ENCODE measurements at places on chromosomes 6 and 20.

DNA sequence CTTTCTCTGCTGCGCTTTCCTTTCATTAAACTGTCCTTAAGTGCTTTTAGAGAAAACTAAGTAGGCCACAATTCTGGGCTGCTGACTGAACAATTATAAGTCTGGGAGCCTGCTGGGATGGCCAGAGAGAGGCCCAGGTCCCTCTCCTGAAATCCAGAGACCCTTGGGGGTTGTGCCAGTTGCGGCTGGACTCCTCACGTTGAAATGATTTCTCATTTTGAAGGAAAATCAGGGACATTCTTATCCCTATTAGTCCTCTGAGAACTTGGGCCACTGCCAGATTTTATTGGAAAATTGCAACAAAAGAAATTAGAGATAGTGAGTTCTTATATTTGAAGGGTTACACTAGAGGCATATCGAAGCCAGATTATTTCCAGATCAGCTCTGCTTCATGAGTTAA is 145.1 kb downstream of the CLIC5 start:
- DNase-seq, result peak; percentile 23

DNA sequence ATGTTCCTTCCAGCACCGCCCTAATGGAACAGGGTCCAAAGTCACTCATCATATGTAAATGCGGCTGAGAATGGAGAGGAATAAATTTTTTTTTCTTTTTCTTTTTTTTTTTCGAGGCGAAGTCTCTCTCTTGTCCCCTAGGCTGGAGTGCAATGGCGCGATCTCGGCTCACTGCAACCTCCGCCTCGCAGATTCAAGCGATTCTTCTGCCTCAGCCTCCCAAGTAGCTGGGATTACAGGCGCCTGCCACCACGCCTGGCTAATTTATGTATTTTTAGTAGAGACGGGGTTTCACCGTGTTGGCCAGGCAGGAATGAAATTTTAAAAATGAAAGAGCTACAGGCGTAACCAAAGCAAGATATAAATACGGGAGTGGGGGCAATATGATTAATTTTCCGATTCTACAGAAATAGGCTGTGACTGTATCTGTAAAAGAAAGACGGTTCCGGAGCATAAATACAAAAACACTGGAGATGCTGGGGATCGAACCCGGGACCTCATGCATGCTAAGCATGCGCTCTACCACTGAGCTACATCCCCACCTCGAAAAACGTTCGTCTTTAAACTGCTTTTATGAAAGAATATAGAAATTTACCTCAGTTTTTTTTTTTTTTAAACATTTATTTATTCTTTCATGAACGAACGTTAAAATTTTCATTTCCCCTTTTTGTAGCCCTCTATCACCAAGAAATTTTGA is 132.2 kb downstream of the GPX5 start:
- peak; percentile 68 for DNase-seq

GRCh38 chr6:44067173-44068139 is 59.8 kb downstream of the MRPL14 start:
- DNase-seq, result peak; percentile 57

GRCh38 chr20:50758469-50758868 is 27.1 kb downstream of the PARD6B start:
- peak; percentile 42 for DNase-seq

DNA sequence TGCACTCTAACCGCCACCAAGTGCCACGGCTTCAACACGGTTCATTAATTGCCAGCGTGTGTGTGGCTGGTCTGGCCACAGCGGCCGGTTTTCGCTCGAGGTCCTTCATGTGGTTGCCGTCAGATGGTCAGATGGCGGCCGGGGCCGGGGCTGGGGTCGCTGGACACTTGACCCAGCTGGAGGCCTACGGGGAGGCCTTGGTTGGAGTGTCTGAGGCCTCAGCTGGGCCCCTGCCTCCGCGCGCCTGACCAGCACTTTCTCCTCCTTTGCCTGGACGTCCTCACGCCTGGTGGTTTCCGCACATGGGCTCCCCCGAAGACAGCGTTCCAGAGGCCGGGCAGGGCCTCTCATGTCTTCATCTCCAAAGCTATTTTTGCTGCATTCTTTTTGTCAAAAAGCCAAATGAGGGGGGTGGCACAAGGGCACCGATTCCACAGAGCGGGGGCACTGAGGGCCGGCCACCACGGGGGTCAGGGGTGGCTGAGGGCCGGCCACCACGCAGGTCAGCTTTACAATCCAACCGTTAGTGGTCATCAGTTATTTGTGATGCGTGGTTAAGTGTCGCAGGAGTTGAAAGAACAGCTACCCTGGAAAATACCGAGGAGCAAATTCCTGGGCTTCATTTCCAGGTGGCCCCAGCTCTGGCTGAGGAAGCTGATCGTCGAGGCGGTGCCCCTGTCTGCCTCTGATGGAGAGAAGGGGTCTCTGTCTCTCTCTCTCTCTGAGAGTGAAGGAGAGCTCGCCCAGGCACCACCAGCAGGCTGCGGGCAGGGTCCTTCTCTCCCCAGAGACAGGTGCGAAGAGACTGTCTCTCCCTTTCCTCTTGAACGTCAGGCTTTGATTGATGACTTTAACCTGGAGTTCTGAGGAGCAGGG is 50.5 kb upstream of the FRMD1 start:
- DNase-seq, result no peak

- peak; percentile 1 for DNase-seq
These were observed at the start of gene BMP7 for GRCh38 chr20:57266291-57267157. Gene BMP7, minus strand, starts transcription at chr20:57266641. Its CDS starts 519 bp downstream, at chr20:57266122.

- DNase-seq, result peak; percentile 66
These were observed 41.9 kb downstream of the ELOVL5 start for GRCh38 chr6:53306819-53307347.

DNA sequence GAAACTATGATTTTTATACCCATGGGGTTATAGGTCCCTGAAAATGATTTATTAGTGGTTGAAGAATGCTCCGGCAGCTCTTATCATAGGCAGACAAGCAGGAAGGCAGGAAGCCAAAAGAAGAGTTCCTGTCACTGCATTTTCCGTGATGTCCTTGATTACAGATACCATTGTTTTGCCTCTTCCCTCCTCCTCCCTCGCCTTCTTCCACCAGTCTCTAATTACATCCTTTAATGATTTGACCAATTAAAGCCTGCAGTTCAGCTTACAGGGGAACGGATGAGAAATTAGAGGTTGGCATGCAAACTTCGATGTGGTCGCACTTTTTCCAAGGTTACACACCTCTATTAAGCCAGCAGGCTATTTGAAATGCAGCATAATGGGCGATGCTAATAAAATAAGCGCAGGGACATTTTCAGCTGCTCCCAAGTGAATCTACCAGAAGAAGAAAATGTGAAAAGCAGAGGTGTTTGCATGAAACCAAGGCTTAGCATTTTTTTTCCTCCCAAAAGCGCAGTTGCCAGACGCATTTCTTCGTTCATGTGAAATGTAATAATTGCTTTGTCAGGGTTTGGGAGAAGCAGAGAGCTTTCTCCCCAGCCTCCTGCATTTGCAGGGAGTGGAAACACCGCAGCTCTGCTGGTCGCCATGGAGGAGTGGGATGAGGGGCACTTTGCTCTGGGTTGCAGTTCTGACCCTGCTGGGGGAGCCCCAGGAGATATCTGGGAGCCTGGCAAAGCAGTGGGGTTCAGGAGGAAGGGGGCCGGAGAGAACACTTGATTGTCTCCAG is 6.0 kb downstream of the NOX3 start:
- no peak for DNase-seq

DNA sequence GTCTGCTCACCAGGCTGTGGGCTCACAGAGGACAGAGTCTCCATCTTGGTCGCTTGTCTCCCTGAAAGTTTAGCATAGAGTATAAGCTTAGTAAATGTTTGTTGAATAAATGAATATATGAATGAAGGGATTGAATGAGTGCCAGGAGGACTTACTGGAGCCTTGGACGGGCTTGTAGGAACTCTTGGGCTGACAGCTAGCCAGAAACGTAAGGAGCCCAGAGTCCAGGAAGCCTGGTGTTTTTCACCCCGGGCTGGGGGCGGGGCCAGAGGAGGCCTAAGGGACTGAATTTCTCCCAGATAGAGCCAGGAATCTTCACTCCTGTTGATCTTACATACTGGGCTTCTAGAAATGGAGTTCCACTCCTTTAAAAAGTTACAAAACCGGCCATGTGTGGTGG is 68.5 kb upstream of the SRSF6 start:
- peak; percentile 58 for DNase-seq

DNA sequence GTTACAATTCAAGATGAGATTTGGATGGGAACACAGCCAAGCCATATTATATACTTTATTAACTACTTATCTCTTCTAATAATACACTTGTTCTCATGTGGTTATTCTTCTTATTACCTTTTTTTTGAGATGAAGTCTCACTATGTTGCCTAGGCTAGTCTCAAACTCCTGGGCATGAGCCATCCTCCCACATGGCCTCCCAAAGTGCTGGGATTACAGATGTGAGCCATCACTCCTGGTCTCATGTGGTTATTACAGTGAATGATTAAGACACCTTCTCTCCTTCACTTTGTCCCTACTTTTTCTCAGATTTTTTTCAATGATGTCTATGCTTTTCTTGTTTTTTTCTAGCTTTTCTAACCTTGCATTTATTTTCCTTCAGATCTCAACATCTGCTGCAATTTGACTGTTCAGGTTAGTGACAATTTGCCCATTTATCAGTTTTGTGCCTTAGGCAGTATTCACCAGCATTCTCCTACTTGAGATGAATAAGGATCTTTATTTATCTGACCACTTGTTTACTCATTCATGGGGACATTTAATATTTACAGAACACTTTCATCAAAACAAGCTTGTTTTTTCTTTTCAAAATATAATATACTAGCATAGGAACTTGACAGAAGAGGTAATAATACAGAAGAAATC is 105.7 kb downstream of the SLC16A10 start:
- no peak for DNase-seq

DNA sequence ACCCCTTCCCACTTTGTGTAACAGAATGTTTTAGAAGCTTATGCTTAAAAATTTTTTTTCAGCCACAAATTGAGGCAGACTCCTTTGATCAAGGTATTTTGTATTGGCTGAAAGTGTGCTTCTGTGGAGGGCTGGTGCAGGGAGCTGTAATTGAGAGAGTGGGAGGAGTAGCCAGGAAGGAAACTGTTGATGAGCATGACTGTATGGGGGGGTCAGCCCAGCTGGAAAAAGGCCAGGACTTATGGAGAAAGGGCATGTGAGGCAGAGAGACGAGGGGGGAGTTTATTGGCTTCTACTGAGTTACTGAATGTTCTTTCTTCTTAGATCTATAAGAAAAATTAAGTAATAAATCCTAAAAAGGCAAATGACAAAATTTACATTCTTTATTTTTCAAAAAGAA is 13.4 kb downstream of the RFPL4B start:
- peak; percentile 44 for DNase-seq

DNA sequence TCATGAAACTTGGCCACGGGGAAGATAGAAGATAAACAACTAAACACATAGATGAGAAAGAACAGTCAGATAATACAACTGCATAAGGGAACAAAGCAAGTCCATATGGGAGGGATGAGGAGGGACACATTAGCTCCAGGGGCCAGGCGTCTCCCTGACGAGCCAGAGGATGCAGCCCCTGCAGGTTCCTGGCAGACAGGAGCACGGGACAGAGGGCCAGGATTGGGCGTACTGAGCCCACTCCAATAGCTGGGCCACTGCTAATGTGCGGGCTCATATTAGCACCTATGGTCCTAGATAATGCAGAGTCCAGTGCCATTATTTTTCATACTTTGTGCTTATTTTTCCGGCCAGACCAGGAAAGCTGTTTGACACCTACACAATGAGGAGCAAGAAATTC is 182.9 kb downstream of the ANKRD60 start:
- DNase-seq, result no peak

DNA sequence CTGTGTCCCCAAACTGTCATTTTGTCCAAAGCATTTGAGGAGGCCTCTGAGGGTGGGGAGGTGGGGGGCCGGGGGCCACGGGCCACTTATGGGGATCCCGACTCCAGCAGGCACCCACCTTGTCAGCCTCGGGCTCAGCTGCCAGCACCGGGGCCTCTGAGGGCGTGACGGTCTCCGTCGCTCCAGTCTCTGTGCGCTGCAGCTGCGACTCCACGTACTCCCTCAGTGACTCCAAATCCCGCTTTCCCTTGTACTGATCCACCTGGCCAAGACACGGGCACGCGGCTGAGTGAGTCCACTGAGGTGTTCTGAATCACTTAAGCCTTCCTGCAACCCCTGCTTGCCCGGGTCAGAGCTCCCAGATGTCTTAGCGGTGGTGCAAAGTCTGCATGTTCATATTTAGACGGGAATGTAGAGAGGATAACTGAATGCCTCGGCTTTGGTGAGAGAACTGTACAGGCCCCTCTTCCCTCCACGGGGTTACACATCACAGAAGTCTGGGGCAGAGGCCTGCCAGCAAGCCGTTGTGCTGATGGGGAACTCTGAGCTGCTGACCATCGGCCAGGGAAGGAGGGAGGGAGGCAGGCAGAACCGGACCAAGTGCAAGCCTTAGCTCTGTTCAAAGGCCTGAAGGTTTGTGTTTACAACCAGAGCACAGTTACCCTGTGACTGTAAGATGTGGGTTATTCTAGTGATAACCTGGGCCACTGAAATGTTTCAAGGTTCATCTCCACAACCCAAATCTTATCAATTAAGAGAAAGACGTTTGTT is 21.8 kb downstream of the TXNDC5 start:
- DNase-seq, result no peak

DNA sequence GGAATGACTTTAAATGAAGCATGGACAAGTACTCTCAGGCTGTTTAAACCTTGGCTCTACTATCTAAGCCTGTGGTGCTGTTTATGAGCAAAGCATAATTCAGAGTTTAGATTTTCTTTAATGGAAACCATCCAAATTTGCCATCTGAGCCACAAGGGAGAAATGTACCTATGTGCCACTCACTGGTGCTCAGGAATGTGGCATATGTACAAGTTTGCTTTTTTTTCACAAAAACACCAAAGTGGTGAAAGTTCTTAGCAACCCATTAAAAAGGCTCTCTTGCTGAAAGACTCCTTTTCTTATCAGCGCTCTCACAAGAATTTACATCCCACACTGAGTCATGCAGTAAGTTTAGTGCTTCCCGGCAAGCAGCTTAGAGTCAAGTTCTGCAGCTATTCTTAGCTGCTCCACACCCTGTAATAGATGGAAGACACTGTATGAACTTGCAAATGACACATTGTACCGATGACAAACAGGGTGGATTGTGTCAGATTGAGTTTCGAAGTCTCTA is 57.3 kb upstream of the MLIP start:
- DNase-seq, result peak; percentile 70

- no peak for DNase-seq
These were observed 11.7 kb upstream of the SULF2 start for GRCh38 chr20:47796971-47797370.

DNA sequence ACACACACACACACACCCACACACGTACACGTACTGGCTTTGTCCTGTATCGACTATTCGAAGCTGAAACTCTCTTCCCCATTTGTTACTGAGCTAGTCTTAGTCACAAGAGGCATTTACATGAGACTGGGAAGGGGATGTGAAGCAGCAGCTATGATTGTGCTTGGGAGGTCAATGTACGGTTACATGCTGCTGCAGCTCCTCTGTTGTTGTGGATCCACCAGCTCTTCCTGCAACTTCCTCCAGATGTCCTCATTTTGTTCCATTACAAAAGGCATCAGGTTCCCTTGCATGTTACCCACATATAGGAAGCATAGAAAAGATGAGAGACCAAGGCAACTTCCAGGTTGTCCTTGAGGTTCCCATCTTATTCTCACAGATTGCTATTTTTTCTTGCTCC is 612.4 kb upstream of the IMPG1 start:
- DNase-seq, result peak; percentile 6

GRCh38 chr6:46947497-46947896 is 25.8 kb upstream of the ADGRF5 start:
- DNase-seq, result no peak

- DNase-seq, result no peak
These were observed 92.7 kb downstream of the AGPAT4 start for GRCh38 chr6:161181121-161181520.

- peak; percentile 83 for DNase-seq
These were observed 1.7 kb downstream of the NUDT3 start for GRCh38 chr6:34390531-34391472.

GRCh38 chr6:34792605-34793500 is 970 bp downstream of the BLTP3A start:
- peak; percentile 74 for DNase-seq

Measured in fibroblast of mammary gland (primary cell).